ENCODE measurements at places on chromosomes 16 and 17. TPM values are rescaled to one million over a fixed set of nuclear protein-coding genes. Genes with fewer than 3 reads are reported as not detected.

SETD1A gene
- 28.4 TPM for total RNA-seq

ZNF385C gene
- 0.47 TPM for total RNA-seq

OR1G1 gene
- not detected for total RNA-seq

CA5A gene
- not detected for total RNA-seq

SLC12A3 gene
- total RNA-seq = not detected

IL32 gene
- total RNA-seq = 1,884 TPM

ASPA gene
- not detected for total RNA-seq

KCNJ2 gene
- total RNA-seq = not detected

JPH3 gene
- total RNA-seq = not detected

TBC1D3E gene
- total RNA-seq = not detected

TMEM100 gene
- not detected for total RNA-seq

CHST5 gene
- total RNA-seq = not detected

GUCY2D gene
- total RNA-seq = not detected

GP1BA gene
- not detected for total RNA-seq

COTL1 gene
- 887 TPM for total RNA-seq

KREMEN2 gene
- 0.18 TPM for total RNA-seq

KRT25 gene
- total RNA-seq = not detected

ABCA10 gene
- 0.32 TPM for total RNA-seq

MGAT5B gene
- not detected for total RNA-seq

SOX8 gene
- not detected for total RNA-seq

ABCC6 gene
- not detected for total RNA-seq

PSKH1 gene
- 22.8 TPM for total RNA-seq

Data from activated CD8-positive, alpha-beta T cell treated with anti-CD3 and anti-CD28 coated beads, Interleukin-2, amount 10 ng/mL, durations not matched to agents 7 days and 5 days (primary cell).